Activated CD4-positive, alpha-beta T cell treated with anti-CD3 and anti-CD28 coated beads, Interleukin-2, amount 50 U/mL, for 1 hour (primary cell): ENCODE measurements at places on chromosomes 1 and 21.

DNA sequence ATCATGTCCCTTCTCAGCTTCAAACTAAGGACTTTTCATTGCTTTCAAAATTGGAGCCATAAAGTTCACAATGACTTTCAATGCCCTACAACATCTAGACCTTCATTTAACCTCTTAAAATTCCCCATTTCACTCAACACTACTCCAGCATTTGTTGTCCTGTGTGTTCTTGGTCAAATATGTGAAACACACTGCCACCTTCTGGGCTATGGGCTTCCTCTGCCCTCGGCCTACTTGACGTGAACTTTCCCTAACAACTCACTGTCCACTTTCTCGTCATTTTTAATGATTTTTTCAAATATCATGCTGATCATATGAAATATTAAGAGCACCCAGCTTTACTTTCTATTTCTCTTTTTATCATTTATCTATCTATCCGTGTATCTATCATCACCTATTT, 2018.4 kb downstream of the NCAM2 start:
- no peak for DNase-seq

GRCh38 chr21:45170987-45171386, 96.6 kb downstream of the ADARB1 start:
- no peak for DNase-seq

DNA sequence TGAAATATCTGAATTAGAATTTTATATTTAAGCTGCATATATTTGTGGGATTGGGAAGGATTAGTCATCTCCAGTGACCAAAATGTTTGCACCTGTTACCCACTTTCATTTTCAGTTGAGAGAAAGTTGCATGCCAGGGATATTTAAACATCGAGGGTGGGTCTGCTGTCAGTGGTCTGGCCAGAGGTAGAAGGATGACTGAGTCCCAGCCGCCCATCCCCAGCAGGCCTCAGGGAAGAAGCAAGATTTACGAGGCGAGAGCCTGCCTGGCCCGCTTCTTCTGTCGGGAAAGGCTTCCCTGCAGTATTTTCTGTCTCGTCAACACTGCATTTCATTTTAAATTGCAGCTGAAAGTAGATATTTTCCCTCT, 1.4 kb upstream of the MAN1C1 start:
- no peak for DNase-seq

DNA sequence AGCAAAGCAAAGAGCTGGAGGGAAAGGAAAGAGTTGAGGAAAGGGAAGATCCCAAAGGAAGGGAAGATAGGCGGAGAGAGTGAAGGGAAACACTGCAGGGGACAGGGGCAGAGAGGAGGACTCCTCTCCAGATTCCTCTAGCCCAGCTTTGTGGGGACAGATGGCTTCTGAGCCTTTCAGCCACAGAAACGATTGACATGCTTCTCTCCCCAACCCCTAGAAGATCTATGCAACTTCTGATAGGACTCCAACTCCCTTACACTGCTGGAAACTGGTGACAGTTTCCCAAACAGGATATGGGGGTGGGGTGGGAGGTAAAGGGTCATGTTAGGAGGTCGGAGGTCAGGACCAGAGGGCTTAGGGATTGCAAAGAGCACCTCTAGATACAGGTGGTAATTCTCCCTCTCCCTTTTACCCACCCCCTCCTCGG, 6.5 kb downstream of the MEX3A start:
- DNase-seq: no peak

- DNase-seq: no peak
Measured at GRCh38 chr1:39754026-39754570, 15.4 kb downstream of the PPIE start.

GRCh38 chr1:71548398-71548890, 467.6 kb upstream of the ZRANB2 start:
- DNase-seq: no peak

- no peak for DNase-seq
Measured at GRCh38 chr1:5381491-5381890, 610.7 kb downstream of the NPHP4 start.

DNA sequence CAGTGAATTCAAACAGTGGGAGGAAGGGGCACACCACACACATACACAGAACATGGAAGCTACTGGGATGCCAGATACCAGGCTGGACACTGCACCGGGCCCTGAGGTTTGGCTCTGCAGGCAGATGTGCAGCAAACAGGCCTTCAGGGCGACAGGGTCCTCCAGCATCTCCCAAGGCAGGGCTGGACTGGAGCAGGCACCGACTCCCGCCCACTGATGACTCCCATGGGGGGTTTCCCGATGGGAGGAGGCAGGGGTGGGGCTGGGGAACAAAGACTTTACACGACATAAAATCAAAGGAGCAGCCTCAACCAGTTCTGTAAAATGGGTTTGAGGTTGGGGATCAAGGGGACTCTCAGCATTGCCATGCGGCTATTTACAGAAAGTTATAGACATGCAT, 118.1 kb downstream of the SYT2 start:
- no peak for DNase-seq

GRCh38 chr1:36224537-36225282, 467 bp downstream of the THRAP3 start:
- no peak for DNase-seq

- no peak for DNase-seq
Measured at GRCh38 chr1:164772635-164773034, 213.7 kb downstream of the PBX1 start.

DNA sequence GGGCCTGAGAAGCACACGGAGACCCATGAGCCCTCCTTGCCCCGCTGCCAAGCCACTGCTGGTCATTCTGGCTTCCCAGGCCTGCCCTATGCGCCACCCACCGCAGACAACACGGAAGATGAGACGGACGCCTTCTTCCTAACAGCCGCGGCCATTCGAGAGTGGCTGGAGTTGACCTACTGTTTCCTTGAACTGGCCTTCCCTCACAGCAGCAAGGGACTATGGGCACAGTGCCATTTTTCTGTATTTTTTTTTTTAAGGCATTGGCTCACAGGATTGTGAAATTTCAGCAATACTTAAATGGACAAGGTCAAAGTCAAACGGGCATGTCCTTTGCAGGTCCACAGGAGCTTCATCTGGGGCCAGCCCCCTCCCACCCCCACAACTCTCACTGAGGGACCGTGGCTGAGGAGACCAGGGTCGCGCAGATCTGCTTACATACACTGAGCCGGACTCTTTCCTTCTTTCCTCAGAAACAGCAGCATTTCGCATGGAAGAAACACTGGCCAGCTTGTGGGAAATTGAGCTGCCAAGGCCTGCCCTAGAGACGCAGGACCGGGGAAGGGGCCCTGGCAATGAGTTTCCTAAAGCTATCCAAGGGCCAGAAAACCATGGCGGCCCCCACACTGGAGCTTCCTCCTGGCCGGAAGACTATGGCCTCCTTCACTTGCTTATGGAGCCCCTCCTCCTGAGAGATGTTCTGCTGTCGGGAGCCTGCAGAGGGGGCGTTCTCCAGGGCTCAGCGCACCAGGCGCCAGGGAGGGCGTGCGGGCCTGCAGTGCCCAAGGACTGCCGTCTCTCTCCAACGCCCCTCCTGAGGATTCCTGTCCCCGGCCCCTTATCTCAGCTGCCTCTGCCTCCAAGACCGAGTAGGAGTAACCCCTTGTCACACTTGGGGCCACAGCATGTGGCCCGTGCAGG, 98.9 kb downstream of the PGBD5 start:
- DNase-seq: no peak

DNA sequence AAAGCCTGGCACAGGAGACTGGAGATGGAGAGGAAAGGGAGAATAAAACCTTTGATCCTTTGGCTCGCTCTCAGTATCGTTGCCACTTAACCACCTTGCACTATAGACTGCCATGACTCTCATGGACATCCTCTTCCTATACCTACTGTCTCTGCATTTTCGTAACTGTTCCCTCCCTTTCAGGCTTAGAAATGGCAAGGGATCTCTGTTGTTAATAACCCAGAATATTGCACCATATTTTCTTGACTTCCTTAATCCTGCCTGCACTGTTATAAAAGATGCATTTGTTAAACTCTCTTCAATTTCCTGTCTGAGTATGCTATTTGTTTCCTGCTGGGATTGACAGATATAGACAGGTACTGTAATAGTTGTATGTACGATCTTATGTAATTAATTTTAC, 38.6 kb downstream of the CYYR1 start:
- DNase-seq: no peak

GRCh38 chr1:153494976-153495535, 34.6 kb upstream of the S100A7 start:
- peak; percentile 79 for DNase-seq

DNA sequence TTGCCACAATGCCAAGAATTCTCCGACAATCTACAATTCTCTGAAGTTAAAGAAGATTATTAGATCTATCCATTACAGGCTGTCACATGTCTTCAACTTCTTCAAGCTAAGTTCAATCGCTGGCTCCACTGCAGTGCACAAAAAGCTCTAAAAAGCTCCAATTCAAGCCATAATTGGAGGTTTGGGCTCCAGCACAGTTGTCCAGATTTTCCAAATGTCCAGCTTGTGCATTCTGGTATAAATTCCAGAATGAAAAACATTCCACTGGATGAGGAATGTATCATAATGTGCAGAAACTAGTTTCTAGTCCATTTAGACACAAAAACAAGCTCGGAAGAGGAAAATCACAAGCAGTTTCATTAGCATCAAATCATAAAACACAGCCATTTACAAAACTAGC, 138.6 kb downstream of the NRIP1 start:
- DNase-seq: no peak

GRCh38 chr1:159839116-159839849, 12.6 kb downstream of the SLAMF8 start:
- no peak for DNase-seq

DNA sequence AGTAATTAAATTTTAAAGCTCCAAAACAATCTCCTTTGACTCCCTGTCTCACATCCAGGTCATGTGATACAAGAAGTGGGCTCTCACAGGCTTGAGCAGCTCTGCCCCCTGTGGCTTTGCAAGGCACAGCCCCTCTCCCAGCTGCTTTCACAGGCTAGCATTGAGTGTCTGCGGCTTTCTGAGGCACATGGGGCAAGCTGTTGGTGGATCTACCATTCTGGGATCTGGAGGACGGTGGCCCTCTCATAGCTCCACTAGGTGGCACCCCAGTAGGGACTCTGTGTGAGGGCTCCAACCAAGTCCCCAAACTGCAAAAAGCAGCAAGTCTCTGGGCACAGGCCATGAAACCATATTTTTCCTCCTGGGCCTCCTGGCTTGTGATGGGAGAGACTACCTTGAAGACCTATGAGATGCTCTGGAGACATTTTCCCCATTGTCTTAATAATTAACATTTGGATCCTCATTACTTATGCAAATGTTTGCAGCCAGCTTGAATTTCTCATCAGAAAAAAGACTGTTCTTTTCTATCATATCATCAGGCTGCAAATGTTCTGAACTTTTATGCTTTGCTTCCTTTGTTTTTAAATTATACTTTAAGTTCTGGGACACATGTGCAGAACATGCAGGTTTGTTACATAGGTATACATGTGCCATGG, 554.1 kb upstream of the OLFM3 start:
- no peak for DNase-seq

DNA sequence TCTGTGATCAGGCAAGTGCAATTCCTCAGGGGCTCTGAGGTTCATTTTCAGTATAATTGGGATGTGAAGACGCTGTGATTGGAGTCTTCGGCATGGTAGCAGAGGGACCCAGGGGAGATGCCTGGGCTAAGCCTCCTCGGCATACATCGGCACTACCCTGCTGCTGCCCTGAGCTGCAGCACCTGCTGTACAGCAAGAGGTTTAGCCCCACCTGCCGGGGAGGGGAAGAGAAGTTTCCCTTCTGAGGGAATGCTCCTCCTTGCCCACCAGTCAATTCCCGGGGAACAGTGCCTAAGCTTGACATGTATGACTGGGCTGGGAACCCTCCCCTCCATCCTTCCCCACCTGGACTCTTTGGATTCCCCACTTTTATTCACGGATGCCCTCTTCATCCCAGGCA, 24.9 kb downstream of the CNIH3 start:
- no peak for DNase-seq

DNA sequence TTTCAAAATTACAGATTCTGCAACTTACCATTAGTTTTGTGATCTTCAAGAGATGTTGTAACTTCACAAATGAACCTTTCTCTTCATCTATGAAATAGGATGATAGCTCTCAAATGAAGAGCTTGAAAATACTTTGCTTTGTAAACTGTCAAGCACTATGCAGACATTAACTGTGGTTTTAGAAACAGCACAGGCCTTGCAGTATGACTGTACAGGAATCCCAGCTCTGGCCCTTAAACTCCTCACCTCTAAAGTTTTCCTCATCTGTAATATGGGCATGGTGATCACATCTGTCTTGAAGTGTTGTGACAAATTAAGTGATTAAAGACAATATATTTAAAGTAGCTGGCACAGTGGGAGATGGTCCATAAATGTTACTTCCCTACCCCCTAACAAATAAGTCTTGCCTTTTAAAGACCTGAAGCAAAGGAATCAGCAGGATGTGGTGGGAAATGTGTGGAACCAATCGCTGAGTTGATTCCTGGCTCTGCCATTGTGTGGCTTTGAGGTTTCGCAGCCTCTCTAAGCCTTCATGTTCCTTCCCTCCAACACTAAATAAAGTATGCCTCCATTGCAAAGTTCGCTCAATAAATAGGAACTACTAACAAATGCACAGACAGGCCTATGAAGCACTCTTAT, 5.5 kb upstream of the PTP4A2 start:
- DNase-seq: no peak

- no peak for DNase-seq
Measured at GRCh38 chr1:208885650-208886049, 641.5 kb upstream of the PLXNA2 start.

GRCh38 chr1:234219711-234220110, 153.5 kb upstream of the COA6 start:
- DNase-seq: no peak

GRCh38 chr1:27148591-27148990, 6.3 kb downstream of the SLC9A1 start:
- DNase-seq: no peak

GRCh38 chr1:160371756-160372155, 4.9 kb downstream of the NHLH1 start:
- DNase-seq: no peak

DNA sequence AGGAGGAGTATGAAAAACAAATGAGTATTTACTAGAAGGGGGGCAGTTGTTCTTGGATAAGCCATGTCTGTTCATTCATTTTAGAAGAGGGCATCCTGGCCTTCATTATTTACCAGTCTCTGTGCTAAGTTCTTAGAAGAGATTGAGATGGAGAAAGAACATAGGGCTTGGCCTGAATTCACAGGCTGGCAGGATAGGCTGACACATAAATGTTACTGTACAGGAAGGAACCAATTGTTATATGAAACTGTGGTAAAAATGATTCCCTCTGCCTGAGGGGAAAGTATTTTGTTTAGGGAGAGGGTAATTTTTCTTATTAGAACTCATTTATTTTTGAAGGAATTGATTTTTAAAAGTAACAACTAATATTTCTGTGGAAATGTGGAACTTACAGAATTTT, 99.5 kb downstream of the MAN1A2 start:
- DNase-seq: no peak

DNA sequence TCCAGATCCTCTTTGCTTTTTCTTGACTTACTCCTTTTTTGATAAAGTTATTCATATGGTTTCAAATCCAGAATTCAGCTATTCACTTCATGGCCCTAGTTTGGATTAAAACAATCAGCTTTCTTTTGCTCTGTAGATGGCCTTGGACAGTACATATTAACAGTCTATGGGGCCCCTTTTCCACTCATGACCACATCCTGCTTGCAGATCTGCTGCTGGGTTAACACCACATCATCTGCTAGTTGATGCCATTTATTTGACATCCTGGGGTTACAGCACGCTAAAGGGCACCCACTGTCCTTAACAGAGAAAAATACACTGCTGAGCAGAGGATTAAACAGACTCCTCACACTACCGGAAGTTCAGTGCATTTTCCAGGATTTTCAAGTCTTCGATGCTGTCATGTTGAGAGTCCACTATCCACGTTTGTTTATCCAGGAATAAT, 941 bp upstream of the IFI16 start:
- DNase-seq: peak; percentile 30

- DNase-seq: no peak
Measured at GRCh38 chr1:205186191-205186590, 25.3 kb downstream of the DSTYK start.
